ENCODE measurements at places on chromosomes 12 and 14.

DNA sequence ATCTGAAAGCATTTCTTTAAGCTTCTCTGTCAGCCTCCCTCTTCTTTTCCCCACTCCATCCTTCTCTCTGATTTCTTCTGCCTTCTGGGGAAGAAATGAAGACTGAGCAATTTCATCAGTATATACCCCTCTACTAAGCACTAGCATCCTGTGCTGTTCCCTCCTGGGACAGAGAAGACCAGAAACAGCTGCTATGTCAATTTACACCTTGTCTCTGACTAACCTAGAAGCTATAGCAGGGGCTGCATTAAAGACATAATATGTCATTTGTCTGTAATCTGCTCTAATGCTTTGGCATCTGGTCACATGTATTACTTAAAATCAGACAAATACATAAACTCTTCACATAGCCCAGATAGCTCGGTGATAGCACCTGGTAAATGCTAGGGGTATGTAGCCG, 296.9 kb downstream of the PAWR start:
- no peak for DNase-seq

- no peak for DNase-seq
These were observed 27.2 kb downstream of the ELK3 start for GRCh38 chr12:96221391-96221790.

- no peak for DNase-seq
These were observed 541.8 kb upstream of the FBXO33 start for GRCh38 chr14:39974036-39974435.

GRCh38 chr12:40184493-40185302, 40.1 kb upstream of the LRRK2 start:
- DNase-seq = no peak

- DNase-seq = no peak
These were observed 26.0 kb downstream of the WBP11 start for GRCh38 chr12:14777271-14777670.

- DNase-seq = peak; percentile 73
These were observed 20.7 kb downstream of the DTX1 start for GRCh38 chr12:113077057-113077858.

- DNase-seq = no peak
These were observed 48.6 kb upstream of the GTF2A1 start for GRCh38 chr14:81269100-81269978.

DNA sequence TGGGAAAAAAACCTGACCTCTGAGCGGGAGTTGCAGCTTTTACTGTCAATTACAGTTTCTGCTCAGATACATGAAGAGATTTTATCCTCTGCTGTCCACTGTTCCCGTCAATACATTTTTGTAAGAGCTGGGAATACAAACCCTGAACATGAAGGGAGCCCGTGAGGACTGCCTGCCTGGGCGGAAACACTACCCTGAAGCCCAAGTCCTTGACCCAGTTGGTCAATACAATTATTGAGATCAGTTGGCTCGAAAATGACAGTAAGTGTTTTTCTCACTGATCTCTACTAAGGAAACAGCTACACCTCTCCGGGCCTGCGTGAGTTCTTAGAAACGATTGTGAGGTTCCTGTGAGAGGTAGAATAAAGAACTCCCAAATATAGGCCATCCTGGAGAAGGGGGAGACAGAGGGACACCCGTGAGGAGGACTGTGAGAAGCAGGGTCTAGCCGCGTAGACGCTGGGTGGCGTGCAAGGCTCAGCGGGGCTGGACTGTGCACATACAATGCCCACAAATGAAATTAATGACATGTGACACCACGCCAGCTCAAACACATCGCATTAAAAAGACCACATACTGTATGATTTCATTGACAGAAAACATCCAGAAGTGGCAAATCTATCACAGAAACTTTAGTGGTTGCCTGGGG, 509.5 kb downstream of the TMEM132D start:
- no peak for DNase-seq

DNA sequence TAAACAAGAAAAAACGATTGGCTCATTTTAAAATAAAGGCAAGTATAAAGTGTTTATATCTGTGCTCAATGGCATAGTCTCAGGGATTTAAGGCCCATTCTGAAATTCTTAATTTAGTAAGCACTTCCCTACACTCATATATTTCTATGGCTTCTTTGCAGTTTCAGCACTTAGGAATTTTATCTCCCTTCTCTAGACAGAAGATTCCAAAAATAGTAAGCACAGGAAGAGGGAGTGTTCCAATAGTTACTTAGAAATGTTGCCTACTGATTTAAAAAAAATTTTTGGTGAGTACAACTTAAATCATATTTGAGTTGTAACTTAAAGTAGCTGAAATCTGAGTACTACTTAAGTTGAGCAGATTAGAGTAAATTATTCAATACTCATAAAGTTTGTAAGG, 19.8 kb downstream of the INSM2 start:
- DNase-seq = no peak

DNA sequence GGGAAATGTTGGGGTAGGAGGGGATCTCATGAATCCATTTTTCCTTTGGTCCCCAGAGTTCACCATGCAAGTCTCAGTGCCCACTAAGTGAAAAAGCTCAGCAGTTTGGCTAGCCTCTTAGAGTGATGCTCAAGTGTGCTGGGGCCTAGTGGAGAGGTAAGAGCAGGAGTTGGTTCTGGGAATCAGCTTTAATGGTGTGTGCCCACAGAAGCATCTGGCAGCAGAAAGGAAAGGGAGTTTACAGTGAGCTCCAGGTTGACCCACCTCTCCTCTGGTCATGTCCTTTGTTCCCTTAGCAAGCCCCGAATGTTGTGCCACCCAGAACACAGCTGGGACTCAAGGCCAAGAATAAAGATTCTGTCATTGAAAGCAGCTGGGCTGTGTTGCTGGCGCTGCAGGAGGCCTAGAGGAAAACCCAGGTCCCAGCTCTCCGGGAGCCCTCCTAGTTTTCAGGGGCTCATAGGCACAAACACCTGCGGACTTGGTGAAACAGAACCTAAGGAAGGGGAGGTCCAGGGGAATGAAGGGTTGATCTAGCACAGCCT, 320.8 kb downstream of the ZFP36L1 start:
- no peak for DNase-seq

DNA sequence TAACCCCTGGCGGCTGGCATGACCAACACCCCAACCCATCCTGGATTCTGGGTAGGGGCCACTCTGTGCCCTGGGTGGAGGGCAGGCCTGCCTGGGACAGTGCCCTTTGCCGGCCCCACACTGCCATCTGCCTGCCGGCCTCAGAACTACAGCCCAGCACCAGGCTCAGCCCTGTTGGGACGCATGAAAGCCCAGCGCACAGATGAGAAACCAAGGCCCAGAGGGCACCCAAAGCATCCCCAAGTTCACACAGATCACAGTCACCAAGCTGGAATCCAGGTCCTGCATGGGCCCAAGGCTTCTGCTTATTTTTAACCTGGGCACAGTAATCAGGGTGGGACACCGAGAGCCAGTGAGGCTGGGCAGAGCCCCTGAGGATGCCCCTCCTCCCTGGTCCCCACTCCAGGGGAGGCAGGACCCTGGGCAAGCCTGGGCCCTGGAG, 26.2 kb downstream of the RFLNA start:
- peak; percentile 80 for DNase-seq

- DNase-seq = no peak
These were observed 93.6 kb downstream of the DPF3 start for GRCh38 chr14:72800296-72800695.

- no peak for DNase-seq
These were observed 57.4 kb downstream of the DAAM1 start for GRCh38 chr14:59245809-59246295.

- DNase-seq = no peak
These were observed 149.7 kb downstream of the ZNF664 start for GRCh38 chr12:124122722-124123121.

DNA sequence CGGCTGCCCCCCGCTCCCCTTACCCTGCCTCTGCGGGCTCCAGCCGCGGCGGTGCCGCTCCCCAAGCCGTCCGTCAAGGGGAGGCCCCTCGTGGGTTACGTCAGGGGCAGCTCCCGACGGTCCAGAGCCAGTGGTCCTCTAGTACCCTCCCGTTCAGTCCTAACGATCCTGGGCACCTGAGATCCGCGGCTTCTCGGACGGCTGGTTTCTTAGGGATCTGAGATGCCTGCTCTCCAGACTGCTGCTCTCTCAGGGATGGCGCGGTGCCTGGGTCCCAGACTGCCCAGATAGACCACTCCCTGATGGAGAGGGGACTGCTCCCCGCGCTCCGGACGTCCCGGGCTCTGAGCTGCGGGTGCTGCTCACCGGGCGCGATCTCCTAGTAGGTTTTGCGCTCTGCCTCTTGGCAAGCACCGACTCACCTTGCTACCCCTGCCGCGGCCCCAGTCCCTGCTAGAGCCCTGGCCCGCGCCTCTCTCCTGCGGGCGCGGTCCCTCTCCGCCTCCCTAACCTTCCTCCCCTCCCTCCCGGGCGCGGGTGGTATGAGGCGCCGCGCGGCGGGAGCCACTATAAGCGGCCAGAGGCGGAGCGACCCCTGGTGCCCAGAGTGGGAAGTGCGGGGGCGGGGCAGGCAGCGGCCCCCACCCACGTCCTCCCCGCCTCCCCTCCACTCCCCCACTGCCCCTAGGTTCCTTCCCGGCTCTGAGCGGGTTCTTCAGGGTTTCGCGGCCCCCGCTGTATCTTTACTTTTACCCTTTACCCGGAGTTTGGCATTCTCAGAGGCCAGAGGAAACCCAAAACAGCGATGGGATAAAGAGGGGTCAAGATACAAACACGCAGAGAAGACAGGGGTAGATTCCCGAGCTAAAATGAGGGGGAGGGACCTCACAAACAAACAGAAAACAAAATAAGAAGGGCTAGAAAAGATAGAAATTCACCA, at the start of gene C1QL4:
Gene C1QL4 (minus strand): TSS at position 544 of the 940 bp plus-strand sequence. CDS start 711 bp downstream, outside the sequence.
- DNase-seq = peak; percentile 82

GRCh38 chr12:109492371-109492770, 14.9 kb downstream of the UBE3B start:
- DNase-seq = no peak

- DNase-seq = no peak
These were observed at the start of gene CCDC85C for GRCh38 chr14:99603471-99604277. CCDC85C (minus strand) TSS chr14:99604207; CDS start chr14:99603959, 248 bp downstream.

DNA sequence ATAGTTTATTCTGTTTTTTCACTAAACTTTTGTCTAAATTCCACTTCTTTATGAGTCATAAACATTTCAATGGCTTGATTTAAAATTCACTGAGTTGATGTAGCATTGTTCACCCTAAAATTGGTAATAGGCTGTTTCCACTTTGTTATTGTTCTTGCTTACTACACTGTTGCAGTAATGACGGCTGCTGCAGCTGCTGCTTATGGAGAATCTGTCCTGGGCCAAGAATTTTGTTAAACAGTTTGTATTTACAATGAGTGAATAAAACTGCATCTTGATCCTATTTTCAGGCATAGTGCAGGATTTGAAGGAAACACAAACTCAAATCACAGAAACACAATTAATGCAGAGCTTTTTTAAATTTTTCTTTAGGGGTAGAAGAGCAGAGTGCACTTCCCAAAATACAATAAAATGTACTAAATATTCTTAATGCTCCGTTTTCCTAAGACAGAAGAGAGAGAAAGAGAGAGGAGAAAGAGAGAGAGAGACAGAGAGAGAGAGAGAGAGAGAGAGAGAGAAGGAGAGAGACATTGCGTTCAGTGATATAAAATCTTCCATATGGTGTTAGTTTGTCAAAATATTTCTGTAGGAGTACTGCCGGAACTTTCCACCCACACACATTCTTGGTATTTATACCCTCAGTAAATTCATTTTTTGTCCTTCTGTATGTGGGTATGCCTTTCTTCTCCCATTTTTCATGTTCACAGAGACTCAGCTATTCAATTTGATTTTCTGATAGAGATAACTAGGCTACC, 266.4 kb downstream of the LRFN5 start:
- DNase-seq = no peak

DNA sequence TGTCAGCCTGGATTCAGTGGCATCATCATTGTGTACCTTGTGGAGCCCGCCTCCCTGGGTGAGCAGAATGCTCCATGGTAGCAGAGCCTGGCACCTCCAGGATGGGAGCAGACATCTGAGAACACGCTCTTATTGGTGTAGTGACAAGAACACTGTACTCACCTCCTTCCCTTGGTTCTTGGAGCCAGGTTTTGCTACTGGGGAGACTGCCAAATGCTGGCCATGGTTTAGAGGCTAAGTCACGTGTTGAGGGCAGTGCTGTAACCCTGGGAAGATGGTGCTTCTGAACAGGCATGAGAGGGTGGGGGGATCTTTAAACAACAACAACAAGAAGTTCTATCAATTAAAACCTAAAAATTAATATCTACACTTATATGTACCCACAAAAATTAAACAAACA, 47.6 kb upstream of the ASPG start:
- no peak for DNase-seq

- DNase-seq = no peak
These were observed 156.2 kb downstream of the KIF26A start for GRCh38 chr14:104294628-104294982.

- DNase-seq = no peak
These were observed 251.4 kb upstream of the ATP2B1 start for GRCh38 chr12:89960011-89960507.

DNA sequence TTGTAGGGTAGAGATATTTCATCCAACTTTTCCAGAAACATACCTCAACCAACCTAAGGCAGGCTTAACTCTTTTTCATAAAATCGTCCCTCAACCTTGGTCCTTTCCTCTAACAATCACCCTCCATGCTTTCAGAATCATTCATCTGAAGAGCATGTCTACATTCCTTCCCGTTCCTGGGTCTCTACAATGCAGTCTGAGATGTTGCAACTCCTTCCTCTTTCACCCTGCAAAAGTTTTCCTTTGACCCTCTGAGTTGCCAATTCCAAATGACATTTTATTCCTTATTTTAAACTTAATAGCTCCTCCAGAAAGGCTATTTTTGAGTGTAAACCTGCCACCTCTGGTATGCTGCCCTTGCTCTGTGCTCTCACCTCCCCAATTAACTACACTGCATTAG, 16.7 kb downstream of the SLC7A7 start:
- no peak for DNase-seq

DNA sequence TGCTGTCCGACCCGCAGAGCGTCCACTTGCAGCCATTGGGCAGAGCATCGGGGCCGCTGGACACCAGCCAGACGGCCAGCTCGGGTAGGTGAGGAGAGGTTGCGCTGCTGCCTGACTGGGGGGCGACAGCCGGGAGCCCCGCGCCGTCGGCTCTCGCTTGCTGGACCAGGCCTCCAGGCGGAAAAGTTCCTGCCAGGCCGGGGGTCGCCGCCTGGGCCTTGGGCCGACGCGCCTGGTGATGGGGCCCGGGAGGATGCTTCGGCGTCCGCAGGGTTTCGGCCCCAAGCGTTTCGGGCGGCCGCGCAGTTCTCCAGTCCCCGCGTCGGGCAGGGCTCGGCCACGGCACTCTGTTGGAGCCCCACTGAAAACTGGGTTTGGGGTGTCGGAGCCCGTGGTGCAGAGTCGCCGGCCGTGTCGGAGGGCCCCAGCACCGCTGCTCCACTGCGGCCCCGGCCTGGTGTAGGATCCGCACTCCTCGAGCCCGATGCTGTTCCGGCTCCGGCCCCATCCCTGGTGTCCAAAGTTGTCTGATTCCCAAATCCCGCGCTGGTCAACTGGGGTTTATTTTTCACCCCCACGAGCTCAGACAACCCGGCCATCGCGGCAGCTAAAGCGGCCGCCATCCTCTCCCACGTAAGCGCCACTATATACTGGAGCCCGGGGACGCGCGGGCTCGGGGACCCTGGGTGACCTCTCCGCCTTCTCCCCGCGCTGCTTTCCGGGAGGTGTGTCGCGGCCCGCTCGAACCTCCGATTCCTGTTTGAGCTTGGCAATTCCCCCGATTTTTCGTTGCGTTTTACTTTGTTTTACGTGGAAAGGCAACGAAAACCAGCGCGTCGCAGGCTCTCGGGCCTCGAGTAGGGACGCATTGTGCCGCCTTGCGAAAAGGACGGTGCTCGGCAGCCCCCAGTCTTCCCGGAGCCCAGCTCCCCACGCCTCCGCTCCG, 872 bp downstream of the VSX2 start:
- no peak for DNase-seq

All from posterior cingulate gyrus (tissue), 11 donors.